ENCODE measurements at places on chromosomes 6 and 20.

DNA sequence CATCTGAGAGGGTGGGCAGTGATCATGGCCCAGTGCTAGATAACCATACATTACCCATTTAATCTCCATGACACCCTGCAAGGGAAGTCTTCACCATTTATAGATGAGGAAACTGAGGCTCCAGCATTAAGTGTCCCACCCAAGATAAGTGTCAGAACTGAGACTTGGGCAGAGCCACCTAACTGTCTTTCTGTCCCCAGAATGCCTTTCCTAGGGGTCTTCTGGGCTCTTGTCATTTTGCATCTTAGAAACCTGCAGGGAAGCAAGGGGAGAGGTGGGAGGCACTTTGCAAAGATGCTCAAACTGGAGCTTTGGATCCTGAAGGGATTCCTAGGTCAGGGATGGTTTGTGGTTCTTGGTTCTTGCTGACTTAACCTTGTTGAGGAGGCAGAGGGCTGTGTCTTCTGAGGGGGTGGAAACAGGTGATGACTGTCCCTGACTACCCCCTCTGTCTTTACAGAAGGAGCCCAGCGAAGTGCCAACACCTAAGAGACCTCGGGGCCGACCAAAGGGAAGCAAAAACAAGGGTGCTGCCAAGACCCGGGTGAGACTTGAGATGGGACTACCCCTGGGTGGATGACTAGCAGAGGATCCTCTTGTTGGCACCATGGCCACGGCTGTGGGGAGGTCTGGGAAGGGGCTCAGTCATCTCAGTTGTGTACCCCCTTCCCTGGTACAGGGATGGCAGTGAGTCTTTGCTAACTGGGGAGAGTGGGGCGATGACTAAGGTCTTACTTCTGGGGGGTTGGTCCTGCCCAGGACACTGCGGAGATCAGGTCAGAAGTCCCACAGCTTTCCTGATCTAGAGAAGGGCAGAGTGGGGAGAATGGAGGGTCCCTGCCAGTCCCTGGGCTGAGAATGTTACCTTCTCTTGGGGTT, 5.8 kb downstream of the HMGA1 start:
- no peak for DNase-seq

DNA sequence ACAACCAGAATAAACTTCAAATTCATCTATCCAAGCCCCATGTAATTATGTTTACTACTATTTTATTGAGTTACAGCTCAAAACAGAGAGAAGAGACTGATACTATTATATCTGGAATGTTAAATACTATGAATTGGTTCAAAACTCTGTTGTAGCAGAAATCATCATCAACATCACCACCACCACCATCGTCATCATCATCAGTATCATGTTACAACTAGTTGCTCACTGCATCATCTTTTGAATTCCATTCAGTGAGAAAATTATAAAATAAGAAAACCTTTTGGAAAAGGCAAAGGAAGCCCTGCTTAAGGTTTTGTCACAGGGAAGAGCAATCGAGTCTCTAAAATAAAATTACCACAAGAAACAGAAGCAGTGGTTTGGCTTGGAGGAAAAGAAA, 36.2 kb upstream of the THEMIS start:
- no peak for DNase-seq

DNA sequence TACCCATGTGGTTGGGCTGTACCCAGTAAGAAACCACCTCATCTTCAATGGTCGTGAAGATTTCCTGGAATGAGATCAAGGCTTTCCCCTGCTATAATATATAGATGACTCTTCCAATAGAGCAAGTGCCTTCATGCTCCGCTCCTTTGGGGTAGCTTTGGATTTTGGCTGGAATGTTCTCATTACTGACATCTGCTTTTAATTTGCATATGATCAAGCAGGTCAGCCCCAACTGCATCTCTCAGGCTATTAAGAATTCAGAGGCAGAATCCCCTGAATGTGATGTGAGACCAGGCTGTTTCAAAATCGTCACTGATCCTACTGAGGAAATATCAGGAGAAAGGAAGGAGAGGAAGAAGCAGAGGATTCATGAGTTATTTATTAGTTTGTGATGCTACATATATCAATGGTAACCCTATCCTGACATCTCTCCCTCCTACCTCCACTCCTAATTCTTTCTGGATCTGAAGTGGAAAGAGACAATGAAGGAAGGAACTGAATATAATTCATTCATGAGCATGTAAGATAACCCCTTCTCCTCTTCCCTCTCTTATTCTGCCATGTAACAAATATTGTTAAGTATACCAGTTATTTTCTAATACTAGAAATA, 47.6 kb upstream of the FUCA2 start:
- DNase-seq: no peak

DNA sequence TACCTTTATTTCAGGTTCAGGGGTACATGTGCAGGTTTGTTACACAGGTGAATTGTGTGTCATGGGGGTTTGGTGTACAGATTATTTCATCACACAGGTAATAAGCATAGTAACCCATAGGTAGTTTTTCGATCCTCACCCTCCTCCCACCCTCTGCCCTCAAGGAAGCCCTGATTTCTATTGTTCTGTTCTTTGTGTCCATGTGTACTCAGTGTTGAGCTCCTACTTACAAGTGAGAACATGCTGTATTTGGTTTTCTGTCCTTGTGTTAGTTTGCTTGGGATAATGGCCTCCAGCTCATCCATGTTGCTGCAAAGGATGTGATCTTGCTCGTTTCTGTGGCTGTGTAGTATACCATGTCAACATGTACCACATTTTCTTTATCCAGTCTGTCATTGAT, 66.0 kb downstream of the STK4 start:
- no peak for DNase-seq

GRCh38 chr20:16286601-16287000, 286.6 kb downstream of the KIF16B start:
- DNase-seq: no peak

DNA sequence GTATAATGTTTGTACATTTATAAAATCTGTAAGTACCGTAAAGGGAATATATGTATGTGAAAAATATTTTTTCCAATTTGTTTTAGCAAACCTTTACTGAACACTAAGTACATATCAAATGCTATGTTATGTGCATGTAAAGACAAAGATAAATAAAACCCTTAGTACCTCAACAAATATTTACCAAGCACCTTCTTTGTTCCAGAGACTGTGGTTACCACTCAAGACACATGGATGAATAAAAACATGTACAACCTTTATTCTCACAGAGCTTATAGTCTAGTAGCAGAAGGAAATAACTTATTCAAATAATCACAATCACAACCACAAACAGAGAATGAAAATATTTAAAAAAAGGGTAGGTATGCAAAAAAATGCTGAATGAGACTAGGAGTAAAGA, 17.5 kb downstream of the TMX4 start:
- no peak for DNase-seq

GRCh38 chr6:36825452-36825851, 13.8 kb downstream of the CPNE5 start:
- no peak for DNase-seq

DNA sequence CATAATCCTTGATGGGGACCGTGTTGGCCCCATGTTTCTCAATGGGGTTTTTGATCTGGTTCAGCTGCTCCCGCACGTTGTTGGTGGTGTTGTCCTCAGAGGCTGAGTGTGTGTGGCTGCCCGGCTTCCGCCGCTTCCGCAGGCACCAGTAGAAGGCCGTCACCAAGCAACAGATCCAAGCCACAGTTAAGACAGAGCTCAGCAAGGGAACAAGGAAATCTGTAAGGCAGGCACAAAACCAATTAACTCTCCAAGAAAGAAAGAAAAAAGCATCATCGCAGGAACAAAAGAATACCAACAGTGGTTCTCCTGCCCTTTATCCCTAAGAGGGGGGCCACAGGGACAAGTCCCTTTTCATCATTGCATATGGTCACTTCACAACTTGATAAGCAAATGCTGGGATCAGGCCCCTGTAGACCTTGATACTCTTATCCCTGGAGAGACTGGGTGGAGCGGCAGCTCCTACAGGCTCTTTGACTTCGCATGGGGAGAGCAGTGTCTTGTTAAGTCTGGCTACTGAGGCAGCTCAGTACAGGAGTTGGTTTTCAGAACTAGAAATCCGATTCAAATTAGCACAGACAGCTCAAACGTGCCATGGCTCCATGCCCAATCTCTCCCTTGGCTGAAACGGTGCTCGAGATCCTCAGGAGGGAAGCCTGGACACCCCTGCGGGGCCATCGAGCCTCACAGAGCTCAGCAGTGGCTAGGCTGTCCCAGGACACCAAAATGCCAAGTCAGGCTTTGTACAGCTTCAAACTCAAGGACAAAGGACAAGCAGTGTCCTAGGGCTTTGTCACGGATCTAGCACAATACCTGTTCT, 33.9 kb downstream of the JAG1 start:
- DNase-seq: no peak

- no peak for DNase-seq
Measured at GRCh38 chr6:113340371-113340770, 516.8 kb upstream of the MARCKS start.

DNA sequence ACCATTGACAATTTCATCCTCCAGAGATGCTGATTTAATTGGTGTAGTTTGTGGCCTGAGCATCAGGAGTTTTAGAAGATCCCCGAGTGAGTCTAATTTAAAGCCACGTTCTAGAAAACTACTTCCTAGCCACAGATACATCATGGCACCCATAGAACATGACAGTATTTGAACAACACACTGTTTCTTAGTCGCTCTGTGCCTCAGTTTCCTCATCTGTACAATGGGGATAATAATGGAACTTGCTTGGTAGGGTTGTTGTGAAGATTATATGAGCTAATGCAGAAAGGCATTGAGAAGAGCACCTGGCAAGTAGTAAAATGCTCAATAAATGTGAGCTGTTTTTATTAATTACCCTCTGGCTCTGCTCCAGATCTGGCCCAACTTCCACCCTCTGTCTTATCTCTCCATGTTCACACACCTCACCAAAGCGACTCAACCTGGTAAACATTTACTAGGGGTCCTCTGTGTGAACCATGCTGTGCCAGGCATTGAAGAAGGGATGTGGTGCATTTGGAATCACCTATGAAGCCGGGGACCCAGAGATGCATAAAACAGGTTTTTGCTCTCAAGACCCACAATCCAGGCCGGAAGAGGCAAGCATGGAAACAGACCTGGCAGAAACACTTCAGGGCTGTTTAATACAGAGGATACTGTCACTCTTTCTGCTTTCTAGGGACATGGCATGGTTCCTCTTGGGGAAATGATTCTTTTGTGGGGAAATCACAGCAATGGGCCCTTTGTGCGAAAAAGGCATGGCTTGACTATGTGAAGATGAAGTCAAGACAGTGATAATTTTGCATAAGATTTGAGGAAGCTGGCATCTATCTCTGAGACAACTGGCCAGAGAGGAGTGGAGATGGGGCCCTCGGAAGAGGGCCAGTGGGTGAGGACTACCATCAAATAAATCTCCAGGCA, 16.2 kb upstream of the MRPS18A start:
- peak; percentile 57 for DNase-seq

DNA sequence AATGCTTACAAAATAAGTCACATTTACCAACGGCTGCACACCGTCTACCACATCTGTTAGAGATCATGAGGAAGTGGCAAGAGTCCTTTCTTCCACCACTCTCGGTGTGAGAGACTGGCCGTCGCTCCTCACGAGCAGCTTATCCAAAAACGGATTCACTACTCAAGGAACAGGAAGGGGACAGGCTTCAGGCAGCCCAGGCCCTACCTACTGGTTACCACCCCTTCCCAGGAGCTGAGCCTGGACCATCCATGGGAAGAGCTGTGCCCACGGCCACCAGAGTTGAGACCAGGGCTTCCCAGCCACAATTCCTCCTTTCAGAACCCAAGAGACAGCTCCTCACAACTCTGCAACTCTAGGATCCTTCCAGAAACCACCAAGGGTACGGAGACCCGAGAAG, 37.0 kb downstream of the FOXF2 start:
- DNase-seq: no peak

- no peak for DNase-seq
Measured at GRCh38 chr6:111771629-111772028, 101.6 kb downstream of the FYN start.

DNA sequence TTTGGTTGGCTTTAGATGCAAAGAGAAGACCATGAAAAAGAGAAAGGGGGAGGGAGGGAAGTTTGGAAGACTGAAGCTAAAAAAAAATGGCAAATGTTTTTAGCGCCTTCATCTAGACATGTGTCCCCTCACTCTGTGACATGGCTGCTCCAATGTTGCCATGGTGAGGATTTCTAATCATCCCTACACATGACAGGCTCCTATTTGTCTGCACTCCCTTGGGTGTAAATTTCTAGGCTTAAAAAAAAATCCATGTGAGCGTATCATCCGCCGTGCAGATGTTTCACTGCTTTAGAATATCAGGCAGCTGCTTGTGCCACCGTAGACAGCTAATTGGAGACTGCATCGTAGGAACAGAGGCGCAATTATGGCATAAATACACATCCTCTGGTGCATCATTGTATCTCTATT, 761.1 kb upstream of the MMS22L start:
- DNase-seq: no peak

- DNase-seq: no peak
Measured at GRCh38 chr20:22791877-22792525, 207.6 kb upstream of the FOXA2 start.

GRCh38 chr6:6248651-6249050, 71.8 kb downstream of the F13A1 start:
- DNase-seq: no peak

DNA sequence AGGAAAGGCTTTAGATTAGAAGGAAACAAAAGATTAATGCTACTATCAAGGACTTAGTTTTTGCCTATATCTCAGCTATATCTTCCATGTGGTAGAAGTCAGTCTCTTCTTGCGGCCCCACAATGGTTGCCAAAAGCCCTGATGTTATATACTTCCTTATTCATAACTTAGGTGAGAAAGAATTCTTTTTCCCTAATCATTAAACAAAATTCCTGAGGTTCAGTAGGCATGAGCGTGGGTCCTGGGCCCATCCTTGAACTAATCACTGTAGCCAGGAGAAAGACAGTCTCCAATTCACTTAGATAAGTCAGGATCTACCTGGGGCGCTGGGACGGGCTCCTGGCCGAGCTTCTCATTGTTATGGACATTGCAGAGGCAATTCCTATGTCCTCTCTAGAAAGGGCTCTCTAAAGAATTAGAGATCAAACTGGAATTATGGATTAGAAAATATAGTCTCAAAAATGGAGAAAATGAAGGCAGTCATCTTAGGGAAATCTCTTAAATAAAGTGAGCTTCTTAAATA, 134.3 kb downstream of the KIF6 start:
- no peak for DNase-seq

- no peak for DNase-seq
Measured at GRCh38 chr20:63873477-63873971, 8.5 kb downstream of the TPD52L2 start.

- DNase-seq: no peak
Measured at GRCh38 chr6:4665489-4666417, 110.5 kb upstream of the CDYL start.

DNA sequence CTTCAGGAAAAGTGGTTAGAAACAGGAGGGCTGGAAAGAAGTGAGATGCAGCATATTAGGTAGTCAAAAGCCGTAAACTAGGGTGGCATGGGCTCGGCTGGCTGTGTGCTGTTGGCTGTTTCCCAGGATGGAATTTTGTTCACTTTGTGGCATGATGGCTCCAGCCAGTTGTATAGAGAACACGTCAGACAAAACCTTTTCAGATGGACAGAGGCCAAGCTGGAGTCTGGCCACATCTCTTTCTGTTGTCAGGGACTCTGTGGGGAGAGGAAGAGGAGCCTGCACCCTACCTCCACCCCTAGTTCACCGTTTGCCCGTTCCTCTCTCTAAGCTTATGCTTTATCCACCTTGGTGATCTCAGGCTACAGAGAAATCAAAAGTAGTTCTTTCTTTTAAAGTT, 22.0 kb downstream of the C6orf89 start:
- peak; percentile 84 for DNase-seq

GRCh38 chr6:4707011-4707410, 69.2 kb upstream of the CDYL start:
- no peak for DNase-seq
